ENCODE measurements at places on chromosomes 12 and 14.

DNA sequence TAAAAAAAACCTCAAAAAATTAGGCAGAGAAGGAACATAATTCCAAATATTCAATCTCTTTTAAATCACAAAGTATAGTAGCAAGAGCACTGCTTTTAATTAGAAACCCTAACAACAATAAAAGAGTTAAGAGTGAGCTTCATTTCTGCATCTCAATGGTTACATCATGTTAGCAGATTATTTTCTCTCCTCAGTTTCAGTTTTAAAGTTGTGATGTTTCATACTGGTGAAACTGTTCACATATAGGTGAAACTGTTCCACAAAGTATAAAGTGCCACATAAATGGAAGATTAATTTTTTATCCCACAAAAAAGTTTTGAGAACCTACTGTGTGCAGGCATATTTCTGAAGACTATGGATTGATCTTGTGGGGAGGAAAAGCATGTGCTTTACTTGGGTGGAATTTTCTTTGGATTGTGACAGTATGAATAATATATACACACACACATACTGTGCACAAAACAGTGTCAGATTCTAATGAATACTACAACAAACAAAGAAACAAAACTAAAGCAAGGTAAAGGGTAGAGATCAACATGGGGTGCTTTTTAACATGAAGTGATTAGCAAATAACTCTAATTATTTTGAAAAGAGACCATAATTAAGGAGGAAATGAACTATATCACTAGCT is 17.1 kb downstream of the LUM start:
- DNase-seq: no peak

GRCh38 chr14:74140374-74140850 is 55.7 kb downstream of the LIN52 start:
- no peak for DNase-seq

- no peak for DNase-seq
These were observed 20.8 kb downstream of the MLXIP start for GRCh38 chr12:122099280-122099749.

DNA sequence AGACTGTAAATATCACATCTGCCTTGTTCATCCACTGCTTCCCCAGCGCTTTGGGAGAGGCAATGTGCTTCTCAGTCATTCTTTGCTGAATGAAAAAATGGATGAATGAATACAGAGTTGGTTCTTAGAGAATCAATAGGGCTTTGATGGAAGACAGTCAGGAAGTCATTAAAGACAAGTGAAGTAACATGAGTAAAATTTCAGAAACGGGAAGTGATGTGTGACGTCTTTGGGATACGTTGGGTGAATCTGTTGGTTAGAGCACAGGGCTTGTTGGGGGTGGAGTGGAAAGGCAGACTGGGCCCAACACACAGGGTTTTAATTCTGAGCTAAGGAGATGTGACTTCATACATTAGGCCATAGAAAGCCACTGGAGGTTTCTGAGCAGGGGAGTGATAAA is 39.0 kb upstream of the NRXN3 start:
- no peak for DNase-seq

DNA sequence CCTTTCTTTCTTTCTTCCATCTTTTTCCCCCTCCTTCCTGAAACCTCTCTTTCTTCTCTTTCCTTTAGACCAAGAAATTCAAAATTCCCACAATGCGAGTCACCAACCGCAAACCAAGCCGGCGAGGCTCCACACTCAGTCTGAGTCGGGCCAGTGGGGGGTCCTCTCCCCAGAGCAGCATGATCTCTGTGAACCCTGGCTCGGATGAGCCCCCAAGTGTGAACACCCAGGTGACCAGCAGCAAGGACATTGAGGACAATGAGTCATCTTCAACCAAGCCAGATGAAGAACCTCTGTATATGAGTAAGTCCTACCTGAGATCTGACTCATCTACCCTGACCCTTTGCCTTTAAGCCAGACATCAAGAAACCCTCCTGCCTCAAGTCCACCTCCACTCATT is 88.6 kb upstream of the TMEM233 start:
- DNase-seq: no peak

DNA sequence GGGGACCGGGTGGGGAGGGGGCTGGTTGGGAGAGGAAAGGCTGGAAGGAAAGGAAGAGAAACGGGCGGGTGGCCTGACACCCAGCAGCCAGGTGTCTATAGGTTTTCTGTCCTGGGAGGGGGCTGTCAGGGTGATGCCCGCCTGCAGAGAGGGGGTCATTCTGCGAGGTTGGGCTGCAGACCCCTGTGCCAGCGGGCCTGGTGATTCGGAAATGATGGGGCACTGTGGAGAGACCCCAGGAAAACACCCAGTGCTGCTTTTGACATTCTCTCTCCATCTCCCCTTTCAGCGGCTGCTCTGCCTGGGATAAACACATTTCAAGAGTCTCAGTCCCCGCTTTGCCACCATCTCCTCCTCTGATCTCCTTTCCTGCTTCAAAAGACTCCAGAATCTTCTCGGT is 168.5 kb upstream of the RTL1 start:
- DNase-seq: no peak

DNA sequence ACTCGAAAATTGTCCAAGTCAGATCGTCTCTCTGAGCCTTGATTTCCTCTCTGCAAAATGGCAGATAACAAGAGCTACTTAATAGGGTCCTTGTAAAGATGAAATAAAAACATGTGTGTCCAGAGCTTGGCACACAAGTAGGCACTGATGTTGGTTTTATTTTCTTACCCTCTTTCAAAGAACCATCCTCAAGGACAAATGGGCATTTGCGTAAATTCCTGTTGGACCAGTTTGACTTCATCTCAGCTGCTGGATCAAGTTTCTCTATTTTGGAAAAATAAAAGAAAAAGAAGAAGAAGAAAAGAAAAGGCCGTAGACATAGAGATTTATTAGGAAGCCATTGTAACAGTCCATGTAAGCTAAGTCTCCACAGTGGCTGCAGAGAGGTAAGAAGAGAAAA is 47.2 kb downstream of the MAP1LC3B2 start:
- no peak for DNase-seq

GRCh38 chr12:115461401-115461800 is 777.4 kb upstream of the TBX3 start:
- DNase-seq: no peak

GRCh38 chr12:57404966-57405640 is 25.7 kb downstream of the R3HDM2 start:
- no peak for DNase-seq

DNA sequence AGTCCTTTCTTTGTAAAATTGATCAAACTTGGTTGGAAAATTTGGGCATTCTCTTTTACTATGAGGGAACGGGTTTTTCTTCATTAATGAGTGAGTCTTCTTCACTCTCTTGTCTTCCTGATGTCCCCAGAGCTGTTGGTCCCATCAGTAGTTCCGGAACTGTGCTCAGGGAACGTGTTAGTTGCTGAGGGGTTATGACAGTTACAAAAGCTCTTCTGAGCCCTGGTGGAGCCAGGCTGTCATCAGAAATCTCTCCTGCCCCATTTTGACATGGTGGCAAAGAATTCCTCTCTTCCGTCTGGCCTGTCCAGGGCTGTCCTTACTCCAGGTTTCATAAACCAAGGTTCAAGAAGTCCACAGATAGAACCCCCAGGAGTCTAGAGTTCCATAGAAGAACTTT is 208.5 kb downstream of the SLC41A2 start:
- DNase-seq: peak; percentile 29

DNA sequence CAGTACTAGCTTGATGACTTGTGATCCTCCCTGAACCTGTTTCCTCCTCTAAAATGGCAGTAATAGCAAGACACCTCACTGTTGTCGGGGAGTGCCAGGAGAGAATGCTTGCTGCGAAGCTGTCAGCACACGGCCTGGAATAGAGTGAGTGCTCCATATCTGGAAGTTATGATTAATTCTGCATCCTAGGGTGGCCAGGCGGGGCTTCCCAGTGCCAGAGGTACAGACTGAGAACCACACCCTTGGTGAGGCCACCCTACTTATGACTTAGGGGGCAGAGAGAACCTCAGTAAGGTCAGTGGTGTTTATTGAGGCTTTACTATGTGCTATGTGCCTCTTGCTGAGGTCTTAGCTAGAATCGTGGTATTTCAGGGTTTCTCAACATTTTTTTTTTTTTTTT is 20.1 kb downstream of the MORN3 start:
- peak; percentile 28 for DNase-seq

- no peak for DNase-seq
These were observed 47.8 kb upstream of the OR5AU1 start for GRCh38 chr14:21203470-21204166.

DNA sequence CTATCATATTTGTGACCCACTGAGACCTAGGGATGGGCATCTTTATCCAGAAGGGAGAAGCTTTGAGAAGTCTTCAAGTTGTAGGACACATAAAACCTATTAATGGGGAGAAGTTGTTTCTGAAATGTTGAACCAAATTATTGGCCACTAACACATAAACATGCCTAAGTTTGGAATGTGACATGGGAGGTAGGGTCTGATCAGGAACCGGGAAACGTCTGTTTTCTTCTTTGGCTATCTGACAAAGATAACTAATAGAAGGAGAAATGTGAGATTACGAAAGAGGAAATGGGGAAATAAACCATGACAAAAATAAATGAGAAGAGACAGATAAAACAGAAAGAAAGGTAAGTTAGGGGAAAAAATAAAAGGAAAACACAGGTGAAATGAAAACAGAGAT is 425.2 kb downstream of the EGLN3 start:
- no peak for DNase-seq

GRCh38 chr14:54766276-54767138 is 136.1 kb downstream of the GCH1 start:
- no peak for DNase-seq

DNA sequence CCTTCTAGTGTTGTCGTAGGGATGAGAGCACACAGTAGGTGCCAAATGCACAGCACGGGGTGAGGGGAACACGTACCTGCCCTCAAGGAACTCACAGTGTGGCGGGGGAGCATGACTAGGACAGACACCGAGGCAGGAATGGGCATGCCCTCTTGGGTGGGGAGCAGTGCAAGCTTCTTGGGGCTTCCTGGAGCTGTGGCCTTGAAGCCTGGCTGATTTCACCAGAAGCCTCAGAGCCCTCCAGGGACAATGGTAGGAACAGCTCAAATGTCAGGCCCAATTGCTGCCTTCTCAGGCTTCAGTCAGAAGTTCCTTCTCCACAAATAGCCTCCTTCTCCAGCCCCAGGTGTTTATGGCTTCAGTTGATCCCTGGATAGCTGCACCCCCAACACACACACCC is 43.4 kb downstream of the TEAD4 start:
- no peak for DNase-seq

DNA sequence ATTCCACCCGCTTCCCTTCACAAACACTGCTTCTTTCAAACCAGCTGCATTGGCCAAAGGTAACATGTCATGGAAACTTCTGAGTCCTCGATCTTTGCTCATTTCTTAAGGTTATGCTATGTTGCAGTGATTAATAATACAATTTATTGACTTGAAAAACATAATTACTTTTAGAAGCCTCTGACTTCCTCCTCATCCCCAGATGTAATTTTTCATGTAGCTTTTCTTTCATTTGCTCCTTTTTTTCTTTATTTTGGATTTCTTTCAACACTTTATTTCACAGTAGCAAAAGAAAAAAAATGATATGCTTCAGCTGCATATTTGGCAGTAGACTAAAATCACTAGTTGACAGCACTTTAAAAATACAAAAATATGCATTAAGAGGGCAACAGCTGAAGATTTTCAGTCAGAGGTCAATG is 116.2 kb downstream of the LRRIQ1 start:
- no peak for DNase-seq

DNA sequence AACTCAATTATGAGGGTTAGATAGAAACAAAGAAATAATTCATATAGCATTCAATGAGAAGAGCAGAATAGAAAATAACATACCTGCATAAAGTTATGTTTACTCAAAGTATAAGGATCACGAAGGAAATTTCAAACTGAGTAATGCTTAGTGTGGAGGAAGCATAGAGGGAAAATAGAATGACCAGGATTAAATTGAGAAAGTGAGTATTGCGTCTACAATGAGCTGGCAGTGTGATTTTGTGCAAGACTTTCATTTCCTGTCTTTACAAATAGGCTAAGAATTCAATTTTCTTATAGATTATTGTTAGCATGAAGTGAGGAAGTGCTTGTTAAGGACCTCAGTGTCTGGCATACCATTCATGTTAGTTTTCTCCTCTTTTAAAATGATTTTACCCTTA is 12.0 kb downstream of the ADGRD1 start:
- DNase-seq: peak; percentile 85

DNA sequence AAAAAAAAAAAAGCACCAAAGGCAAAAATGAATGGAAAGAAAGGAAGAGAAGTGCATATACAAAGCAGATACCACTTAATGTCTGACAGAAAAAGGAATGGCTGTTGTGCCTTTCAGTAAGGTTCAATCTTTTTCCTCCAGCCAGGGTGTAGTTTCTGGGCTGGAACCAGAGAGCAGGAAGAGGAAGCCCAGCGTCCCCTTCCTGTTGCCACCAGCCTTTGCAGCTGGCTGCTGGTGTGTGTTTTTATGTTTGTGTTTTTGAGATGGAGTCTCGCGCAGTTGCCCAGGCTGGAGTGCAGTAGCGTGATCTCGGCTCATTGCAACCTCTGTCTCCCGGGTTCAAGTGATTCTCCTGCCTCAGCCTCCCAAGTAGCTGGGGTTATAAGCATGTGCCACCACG is 64.6 kb upstream of the LTA4H start:
- peak; percentile 32 for DNase-seq

DNA sequence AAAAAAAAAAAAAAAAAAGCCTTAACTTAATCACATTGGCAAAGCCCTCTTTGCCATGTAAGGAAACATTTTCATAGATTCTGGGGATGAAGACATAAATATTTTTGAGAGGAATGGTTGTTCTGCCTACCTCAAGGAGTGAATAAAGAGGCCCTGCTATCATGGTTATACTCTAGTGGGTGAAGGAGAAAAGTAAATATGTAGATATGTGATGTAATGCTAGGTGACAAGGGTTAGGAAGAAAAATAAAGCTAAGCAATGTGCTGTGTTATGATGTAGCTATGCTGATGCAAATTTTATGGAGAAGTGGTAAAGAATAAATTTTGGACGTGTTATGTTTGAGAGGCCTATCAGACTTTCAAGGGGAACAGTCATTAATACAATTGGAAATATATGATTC is 80.1 kb upstream of the DUSP6 start:
- no peak for DNase-seq

DNA sequence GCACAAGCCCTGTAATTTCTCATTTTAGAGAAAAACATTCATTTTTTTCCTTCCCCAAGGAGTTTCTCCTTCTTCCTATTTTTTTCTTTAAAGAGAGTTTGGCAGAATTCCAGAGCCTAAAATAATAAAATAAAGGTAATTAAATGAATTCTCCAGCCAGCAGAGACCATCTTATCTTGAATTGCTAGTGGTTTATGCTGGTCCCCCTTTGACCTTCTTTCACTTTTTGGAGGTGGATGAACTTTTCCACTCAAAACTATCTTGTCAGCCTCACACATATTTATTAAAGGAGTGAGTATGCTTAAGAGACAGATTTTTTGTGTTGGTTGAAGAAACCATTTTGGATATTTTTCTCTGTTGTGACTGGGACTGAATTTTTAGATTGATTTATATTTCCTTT is 47.6 kb downstream of the ADIPOR2 start:
- no peak for DNase-seq

- DNase-seq: no peak
These were observed 144.4 kb downstream of the CAND1 start for GRCh38 chr12:67413577-67413976.
